Cardiac muscle cell (in vitro differentiated cells and primary cell): ENCODE measurements at places on chromosomes 16 and 17. TPM values are rescaled to one million over a fixed set of nuclear protein-coding genes. Genes with fewer than 3 reads are reported as not detected.
A peak's percentile ranks its signal among the peaks of the same experiment; 100 is the strongest.

- DNase-seq = no peak
- H3K27me3 ChIP-seq = no peaks in the 10 kb centered on the region
- no peaks in the 10 kb centered on the region for H3K4me1 ChIP-seq
- no peaks in the 10 kb centered on the region for H3K36me3 ChIP-seq
Observed at GRCh38 chr16:25966172-25967097, 274.7 kb downstream of the HS3ST4 start.

DNA sequence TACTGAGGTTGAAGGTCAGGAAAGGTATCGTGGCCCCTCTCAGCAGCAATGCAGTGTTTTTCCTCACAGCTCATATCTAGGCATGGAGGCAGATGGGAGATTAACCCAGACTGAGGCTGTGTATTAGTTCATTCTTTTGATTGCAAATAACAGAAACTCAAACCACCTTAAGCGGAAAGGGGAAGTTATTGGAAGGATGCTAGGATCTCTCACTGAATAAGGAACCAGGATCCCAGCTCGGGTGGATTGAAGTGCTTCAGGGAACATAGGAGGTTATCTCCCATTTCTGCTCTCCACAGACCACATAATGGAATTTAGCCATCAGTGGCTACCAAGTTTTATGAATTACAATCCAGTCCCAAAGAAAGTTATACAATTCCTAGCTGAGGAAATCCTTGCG lies 8.2 kb downstream of the ZNF689 start:
- no peak overlapping the region for H3K4me3 ChIP-seq
- H3K4me1 ChIP-seq = no peaks in the 10 kb centered on the region
- no peaks in the 10 kb centered on the region for H3K27me3 ChIP-seq
- DNase-seq = no peak
- peaks cover 12% of the 10 kb centered on the region for H3K36me3 ChIP-seq

- no peak overlapping the region for H3K27ac ChIP-seq
- H3K4me1 ChIP-seq = no peaks in the 10 kb centered on the region
- H3K4me3 ChIP-seq = no peak overlapping the region
- H3K27me3 ChIP-seq = peaks cover 27% of the 10 kb centered on the region
Observed at GRCh38 chr17:40361063-40361924, 3.2 kb downstream of the GJD3 start.

DNA sequence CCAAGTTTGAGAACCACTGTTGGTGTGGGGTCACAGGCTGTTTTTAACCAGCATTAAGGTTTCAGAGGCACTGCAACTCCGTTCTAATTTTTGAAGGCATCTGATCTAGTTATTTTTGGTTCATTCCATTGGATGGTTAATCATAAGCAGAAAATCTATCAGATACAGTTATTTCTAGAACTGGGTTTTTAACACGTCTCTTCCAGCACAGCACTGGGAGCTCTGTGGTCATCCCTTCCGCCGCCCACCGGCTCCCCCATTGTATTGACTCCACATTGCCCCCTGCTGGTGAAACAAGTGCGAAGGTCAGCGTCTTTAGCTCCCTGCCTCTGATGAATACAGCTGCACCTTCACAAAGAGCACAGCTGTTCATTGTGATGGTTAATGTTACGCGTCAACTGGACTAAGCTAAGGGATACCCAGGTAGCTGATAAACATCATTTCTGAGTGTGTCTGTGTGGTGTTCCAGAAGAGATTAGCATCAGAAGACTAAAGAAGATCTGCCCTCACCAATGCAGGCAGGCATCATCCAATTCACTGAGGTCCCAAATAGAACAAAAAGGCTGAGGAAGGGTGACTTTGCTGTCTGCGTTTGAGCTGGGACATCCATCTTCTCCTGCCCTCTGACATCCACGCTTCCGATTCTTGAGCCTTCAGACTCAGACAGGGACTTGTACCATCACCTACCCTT lies 8.5 kb downstream of the CCL18 start:
- H3K4me3 ChIP-seq = no peak overlapping the region
- no peaks in the 10 kb centered on the region for H3K36me3 ChIP-seq
- no peaks in the 10 kb centered on the region for H3K4me1 ChIP-seq
- no peak overlapping the region for H3K27ac ChIP-seq
- no peaks in the 10 kb centered on the region for H3K27me3 ChIP-seq
- peak; percentile 60 for DNase-seq

DNA sequence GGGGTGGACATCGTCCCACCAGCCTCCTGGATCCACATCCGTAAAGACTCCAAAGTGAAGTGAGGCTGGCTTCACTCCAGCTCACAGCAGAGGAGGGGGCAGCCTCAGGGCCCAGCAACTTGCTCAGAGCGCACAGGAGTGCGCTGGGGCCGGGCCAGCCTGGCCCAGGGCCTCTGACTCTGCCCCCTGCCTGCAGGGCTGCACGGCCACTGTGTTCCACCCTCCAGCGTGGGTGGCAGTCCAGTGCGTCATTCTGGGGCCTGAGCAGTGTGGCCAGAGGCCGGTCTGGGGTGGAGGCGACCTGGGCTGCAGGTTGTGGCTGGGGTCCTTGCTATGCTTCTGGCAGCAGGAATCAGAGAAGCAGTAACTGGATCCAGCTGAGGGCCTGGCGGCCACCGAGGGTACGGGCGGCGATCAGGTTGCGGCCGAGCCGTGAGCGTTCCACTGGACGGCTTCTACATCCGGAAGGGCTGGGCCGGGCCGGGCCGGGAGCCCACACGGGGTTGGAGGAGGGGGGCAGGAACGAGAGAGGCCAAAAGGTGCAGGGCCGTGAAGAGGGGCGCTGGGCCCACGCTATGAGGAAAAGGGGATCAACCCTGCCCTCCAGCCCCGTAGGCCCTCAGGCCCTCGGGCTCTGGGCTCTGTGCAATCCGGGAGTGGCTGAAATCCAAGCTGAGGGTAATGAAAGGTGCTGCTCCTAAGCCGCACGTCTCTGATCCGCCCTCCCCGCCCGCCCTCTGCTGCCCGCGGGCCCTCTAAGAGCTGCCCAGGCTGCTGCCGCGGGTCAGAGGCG lies at the start of gene FSCN2:
FSCN2 (plus strand) TSS at position 787 of the 793 bp plus-strand sequence. CDS start 155 bp downstream, outside the sequence.
- no peaks in the 10 kb centered on the region for H3K36me3 ChIP-seq
- H3K27ac ChIP-seq = no peak within 1 kb of the TSS
- H3K4me3 ChIP-seq = no peak within 1 kb of the TSS
- H3K27me3 ChIP-seq = no peaks in the 10 kb centered on the region
- peak; percentile 30 for DNase-seq

DNA sequence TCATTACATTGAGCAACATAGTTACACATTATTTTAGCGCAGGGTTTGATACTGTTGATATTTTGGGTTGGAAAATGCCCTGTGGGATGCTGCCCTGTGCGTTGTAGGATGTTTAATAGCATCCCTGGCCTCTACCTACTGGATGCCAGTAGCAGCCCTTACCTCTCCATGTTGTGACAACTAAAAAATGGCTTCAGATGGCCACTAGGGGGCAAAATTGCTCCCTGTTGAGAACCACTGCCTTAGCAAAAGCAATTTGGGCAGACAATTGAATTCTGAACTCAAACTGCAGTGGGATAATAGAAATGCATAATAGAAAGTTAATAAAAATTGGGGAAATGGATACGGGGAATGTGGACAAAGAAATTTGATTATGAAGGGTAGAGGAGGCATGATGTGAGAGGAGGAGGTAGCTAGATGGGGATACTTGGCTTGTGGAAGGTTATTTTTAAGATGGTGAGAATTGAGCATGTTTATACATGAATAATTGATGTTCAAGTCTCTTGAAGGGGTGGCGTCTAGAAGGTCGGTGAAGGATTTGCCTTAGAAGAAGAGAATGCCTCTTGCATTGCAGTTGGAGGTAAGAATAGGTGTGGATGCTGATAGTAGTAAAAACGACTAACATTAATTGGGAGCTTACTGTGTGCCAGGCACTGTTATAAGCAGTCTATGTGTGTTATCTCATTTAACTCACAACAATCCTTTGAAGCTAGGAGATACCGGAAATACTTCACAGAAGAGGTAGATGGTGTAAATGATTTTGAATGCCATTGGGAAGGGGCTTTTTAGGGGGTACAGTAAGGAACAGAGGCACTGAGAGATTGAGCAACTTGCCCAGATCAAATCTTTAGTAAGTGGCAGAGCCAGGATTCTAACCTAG lies 19.0 kb downstream of the HEATR9 start:
- no peaks in the 10 kb centered on the region for H3K27me3 ChIP-seq
- H3K27ac ChIP-seq = no peak overlapping the region
- H3K36me3 ChIP-seq = peaks cover 27% of the 10 kb centered on the region
- H3K4me1 ChIP-seq = peaks cover 11% of the 10 kb centered on the region

- H3K36me3 ChIP-seq = peaks cover 2% of the 10 kb centered on the region
- H3K27ac ChIP-seq = peak within 1 kb of the TSS; percentile 82
- H3K4me3 ChIP-seq = peak within 1 kb of the TSS; percentile 83
- DNase-seq = peak; percentile 46
Observed at GRCh38 chr17:7650509-7651096, at the start of gene ATP1B2. TSS of gene ATP1B2 (plus strand) at chr17:7650926. CDS start at chr17:7651519, 593 bp downstream.

GRCh38 chr16:47320546-47321310 lies 140.1 kb downstream of the ITFG1 start:
- DNase-seq = no peak
- peak overlapping the region; percentile 0 for H3K27ac ChIP-seq
- no peaks in the 10 kb centered on the region for H3K27me3 ChIP-seq

DNA sequence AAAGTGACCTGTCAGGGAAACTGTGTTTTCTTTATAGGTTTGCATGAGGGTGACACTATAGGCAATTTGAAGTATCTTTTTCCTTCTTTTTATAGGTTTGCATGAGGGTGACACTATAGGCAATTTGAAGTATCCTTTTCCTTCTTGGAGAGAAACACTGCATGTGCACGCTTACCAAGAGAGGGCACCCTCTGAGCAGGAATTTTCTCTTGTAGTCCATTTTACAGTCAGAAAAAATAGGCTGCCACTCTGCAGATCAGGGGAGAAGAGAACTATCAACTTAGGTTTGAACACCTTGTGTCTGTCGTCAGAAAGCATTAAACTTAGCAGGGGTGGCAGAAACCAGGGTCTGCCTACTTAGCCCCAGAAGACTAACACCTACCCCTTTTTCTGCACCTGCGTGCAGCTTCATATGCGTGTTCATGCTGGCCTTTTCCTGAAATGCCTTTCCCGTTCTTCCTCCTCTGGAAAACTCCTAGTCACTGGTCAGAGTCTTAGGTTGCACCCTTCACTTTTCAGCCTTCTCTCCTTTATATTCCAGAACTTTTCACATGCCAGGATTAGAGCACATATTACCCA lies 16.4 kb upstream of the SMIM36 start:
- peak; percentile 69 for DNase-seq
- H3K4me3 ChIP-seq = no peak overlapping the region
- no peaks in the 10 kb centered on the region for H3K4me1 ChIP-seq
- no peaks in the 10 kb centered on the region for H3K27me3 ChIP-seq
- no peaks in the 10 kb centered on the region for H3K36me3 ChIP-seq
- H3K27ac ChIP-seq = no peak overlapping the region

GRCh38 chr16:54175169-54175551 lies 111.4 kb downstream of the IRX3 start:
- H3K4me1 ChIP-seq = peaks cover 78% of the 10 kb centered on the region
- peak overlapping the region; percentile 61 for H3K27ac ChIP-seq
- DNase-seq = no peak
- H3K36me3 ChIP-seq = no peaks in the 10 kb centered on the region

DNA sequence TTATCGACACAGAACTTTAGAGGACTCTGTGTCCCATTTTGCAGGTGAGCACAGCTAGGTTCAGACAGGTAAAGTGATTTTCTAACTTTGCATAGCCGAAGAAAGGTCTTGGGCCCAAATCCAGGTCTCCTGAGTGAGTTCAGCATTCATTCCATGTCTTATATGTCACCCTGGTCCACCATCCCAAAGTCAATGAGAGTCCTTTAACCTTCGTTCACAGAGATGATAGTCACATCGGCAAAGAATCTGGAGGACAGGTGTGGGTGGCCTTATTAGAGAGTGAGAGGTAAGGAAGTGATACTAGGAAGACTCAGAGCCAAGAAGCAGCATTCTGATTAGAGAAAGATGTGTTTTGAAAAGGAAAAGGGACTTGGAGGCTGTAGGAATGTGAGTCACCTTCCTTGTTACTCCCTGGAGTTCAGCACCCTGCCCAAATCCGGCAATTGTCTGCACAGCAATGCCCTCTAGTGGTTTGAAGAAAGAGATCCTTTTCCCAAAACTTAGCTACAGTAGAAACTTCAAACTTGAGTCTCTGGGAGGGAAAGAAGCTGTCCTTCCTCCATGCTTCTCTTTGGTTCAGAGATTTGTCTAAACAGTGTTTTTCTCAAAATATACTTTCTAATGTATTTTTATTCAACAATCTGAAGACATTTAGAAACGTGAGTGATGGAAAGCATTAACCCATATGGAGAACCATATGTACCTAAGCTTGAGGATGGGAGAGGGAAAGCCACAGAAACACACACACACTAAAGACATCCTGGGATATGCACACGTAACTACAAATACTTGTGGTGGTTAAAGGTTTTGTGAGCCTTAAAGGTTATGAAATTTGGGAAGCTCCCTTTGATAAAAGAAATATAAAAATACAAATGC lies 96.4 kb upstream of the SHISA6 start:
- H3K27ac ChIP-seq = no peak overlapping the region
- H3K4me3 ChIP-seq = no peak overlapping the region
- H3K27me3 ChIP-seq = no peaks in the 10 kb centered on the region
- H3K36me3 ChIP-seq = no peaks in the 10 kb centered on the region
- H3K4me1 ChIP-seq = no peaks in the 10 kb centered on the region
- peak; percentile 58 for DNase-seq

DNA sequence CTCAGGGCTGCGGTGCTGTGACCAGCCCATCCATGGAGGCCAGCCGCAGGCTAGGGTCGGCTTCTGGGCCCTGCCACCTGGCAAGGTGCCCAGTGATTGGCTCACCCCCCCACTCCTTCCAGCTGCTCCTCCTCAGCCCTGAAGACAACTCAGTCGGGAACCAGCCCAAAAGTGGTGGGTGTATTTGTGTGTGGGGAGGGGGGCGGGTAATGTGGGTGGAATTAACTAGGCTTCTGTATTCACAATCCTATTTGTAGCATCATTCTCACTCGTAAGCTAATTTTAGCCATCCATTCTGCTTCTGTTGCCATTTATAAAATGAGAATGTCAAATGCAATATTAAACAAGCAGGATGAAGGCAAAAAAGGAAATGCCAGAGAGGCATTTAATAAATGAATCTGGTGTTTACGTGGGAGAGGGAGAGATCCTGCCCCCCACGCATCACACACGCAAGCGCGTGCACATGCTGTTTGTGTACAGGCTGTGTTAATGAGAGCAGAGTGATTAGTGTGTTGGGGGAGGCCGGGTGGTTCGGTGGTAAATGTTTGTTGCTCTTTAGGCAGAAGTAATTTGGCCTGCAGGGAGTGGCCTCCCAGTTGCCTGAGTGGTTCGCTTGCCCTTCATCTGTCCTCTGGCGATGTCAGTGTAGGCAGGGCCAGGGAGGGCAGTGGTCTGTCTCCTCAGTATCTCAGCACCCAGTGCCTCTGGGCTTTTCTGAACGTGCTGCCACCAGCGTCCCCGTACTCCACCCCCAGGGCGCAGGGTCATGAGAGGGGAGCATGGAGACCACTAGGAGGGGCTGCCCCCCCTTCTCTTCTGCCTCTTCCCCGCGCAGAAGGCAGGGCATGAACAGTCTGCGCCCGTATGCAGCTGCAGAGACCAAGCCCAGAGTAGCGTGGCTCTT lies 140.1 kb downstream of the CCDC182 start:
- peaks cover 22% of the 10 kb centered on the region for H3K4me1 ChIP-seq
- peak overlapping the region; percentile 78 for H3K27ac ChIP-seq
- no peaks in the 10 kb centered on the region for H3K27me3 ChIP-seq
- H3K4me3 ChIP-seq = no peak overlapping the region

The HYDIN gene
- total RNA-seq = 0.95 and 2.0 TPM in 2 replicates

The MYH3 gene
- total RNA-seq = 1.3 and 3.1 TPM in 2 replicates

The MEIOB gene
- total RNA-seq = 2.0 TPM in 1 of 2 replicates, not detected in the other

The LDHD gene
- 7.6 and 12.2 TPM in 2 replicates for total RNA-seq

The ZNRF1 gene
- total RNA-seq = 43.2 and 58.7 TPM in 2 replicates

The AIPL1 gene
- not detected in 2 replicates for total RNA-seq

The KLHDC4 gene
- total RNA-seq = 18.0 and 22.7 TPM in 2 replicates

The OR1D2 gene
- not detected in 2 replicates for total RNA-seq
